ENCODE measurements at places on chromosomes 1 and 21.

- DNase-seq = peak; percentile 65
Observed at GRCh38 chr1:60662486-60663044, 419.8 kb upstream of the NFIA start.

DNA sequence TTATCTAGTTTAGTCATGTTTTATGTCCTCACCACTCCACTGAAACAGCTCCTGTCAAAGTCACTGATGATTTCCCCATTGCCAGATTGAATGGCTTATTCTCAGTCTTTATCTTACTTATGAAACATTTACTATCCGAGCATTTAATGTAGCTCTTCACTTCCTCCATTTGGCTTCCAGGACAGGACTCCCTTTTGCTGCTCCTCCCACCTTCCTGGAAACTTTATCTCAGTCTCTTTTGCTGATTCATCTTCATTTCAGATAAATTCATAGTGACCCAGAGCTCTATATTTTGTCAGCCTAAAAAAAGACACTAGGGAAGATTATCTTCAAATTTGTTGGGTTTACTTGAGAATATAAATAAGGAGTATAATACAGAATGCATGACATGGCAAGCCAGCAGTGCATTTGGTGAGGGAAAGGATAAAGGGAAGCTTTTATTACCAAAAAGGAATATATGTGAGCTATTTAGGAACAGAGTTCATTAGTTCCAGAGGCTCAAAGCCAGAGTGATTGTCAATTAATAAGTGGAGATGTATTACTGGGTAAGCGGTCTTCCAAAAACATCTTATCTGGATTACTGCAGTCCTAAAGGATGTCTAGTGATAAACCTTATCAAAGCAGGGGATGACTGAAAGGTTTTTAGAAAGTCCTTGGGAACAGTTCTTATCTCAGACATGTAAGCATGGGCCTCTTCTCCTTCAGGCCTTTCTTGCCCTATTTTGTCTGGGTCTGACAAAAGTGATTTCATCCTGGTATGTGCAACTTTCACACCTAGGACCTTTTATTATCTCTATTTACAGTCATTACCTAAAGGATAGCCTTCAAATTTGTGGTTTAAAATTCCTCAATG lies 25.6 kb downstream of the IL23R start:
- no peak for DNase-seq

GRCh38 chr1:10051656-10052055 lies 18.9 kb downstream of the UBE4B start:
- no peak for DNase-seq

DNA sequence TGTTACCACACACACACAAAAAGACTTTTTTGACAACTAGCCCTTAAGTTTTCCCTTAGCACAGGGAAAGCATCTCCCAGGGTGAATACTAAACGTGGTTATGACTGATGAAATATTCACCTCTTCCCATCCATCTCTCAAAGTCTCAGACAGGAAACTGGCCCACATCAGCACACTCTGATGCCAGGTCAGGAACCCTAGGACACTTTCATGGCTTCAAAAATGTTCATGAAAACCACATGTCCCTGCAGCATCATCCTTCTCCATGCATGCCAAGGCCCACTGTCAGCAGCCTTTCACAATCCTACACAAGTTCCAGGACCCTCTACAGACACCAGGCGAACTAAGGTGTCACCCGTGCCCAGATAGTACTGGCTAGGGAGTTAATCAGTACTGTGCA lies 68.7 kb downstream of the DNTTIP2 start:
- no peak for DNase-seq

DNA sequence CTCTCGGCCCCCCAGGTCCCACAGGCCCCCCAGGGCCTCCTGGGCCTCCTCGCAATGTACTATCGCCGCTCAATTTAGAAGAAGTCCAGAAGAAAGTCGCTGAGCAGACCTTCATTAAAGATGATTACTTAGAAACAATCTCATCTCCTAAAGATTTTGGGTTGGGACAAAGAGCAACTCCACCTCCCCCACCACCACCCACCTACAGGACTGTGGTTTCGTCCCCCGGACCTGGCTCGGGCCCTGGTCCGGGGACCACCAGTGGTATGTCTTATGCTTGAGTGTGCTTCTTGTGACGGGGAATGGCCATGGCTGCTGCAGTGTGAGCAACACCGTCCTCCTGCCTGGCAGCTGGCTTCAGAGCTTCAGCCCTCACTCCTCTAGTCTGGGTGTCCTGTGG lies 70.2 kb upstream of the DYNLT5 start:
- DNase-seq = no peak

GRCh38 chr1:163250382-163250974 lies 47.8 kb upstream of the RGS5 start:
- no peak for DNase-seq

DNA sequence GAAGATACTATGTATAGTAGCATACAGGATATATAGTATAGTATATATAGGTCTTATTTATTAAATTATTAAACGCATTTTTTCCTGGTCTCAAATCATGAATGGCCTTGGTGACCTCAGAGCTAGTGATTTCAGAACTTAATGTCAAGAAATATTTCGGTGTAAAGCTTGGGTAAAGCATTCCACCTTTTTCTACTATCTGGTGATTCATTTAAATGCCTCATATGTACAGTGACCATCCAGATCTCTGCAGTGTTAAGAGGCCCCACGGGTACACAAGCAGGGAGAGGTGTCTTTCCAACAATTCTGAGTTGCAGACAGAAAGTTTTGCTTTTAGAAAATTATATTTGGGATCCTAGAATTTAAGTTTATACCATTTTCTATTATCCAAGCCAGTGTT lies 626.5 kb downstream of the PTPRC start:
- no peak for DNase-seq

DNA sequence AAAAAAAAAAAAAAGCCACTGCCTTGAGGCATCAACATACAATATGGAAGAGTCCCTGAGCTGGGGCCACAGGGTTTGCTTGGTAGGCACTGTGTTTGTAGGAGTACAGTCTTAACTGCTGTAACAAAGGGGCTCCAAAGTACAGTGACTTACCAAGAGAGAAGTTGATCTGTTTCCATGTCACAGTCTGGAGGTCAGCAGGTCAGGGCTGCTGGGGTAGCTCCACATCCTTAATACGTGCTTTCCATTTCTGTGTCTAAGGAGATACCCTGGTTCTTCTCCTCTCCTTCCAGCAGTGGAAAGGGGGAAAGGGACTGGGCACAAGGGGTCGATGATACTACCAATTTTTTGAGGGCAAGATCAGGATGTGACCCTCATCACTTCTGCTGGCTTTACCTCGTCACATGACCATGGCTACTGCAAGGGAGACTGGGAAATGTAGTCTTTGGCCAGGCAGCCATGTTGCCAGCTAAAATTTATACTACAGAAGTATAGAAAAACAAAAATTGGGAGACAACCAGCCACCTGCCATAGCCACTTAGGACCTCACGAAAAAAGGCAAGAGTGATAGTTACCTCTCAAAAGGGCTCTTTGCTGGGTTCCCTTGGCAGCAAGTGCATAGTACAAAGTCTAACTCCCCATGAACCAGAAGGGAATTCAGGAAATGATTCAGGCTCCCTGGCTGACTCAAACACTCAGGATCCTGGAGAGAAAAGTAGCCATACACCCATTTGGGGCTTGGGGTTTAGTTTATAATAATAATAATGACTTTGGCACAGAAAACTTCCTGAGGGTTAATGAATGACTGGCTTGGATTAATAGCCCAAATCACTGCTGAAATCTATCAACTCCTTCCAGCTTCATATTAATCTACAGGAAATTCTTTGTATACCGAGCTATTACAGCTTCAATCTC lies 52.7 kb upstream of the ATP5PO start:
- no peak for DNase-seq

GRCh38 chr1:15526021-15526489 lies 593 bp upstream of the DNAJC16 start:
- DNase-seq = no peak

GRCh38 chr1:66532214-66532613 lies 1.7 kb upstream of the SGIP1 start:
- no peak for DNase-seq

DNA sequence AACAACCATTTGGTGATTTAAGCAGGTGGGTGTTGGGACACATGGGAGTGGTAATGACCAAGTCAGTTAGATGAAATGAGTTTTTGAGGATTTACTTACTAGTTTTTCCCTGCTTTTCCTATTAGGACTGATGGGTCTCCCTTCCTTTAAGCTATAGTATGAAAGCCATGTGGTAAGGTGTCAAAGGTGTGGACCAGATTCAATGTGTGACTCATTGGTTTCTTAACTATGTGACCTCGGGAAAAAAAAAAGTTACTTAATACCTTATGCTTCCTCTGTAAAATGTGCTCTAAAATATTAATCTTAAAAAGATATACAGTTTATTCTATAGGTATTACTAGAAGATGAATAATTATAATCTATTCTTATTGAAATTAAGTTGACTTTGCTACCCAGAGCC lies 93.7 kb downstream of the DUSP10 start:
- DNase-seq = no peak

GRCh38 chr1:238119060-238119459 lies 228.3 kb upstream of the ZP4 start:
- no peak for DNase-seq

DNA sequence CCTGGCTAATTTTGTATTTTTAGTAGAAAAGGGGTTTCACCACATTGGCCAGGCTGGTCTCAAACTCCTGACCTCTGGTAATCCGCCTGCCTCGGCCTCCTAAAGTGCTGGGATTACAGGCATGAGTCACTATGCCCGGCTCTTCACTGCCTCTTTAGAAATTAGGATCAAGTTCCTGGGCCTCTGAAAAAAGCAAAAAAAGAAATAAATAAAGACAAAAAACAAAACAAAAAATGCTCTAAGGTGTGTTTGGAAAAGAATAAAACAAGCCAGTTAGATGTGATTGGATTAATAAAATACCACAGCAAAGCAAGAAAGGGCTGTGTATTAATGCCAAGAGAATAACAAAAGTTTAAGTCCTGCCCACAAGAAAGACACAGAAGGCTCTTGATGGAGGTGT lies 4.2 kb upstream of the ABCB10 start:
- no peak for DNase-seq

Measured in NCI-H69 (cell line).